ENCODE measurements at places on chromosomes 11 and 22. TPM values are rescaled to one million over a fixed set of nuclear protein-coding genes. Genes with fewer than 3 reads are reported as not detected.

GRCh38 chr11:132751516-132752250, 780.6 kb downstream of the OPCML start:
- no peak for DNase-seq

DNA sequence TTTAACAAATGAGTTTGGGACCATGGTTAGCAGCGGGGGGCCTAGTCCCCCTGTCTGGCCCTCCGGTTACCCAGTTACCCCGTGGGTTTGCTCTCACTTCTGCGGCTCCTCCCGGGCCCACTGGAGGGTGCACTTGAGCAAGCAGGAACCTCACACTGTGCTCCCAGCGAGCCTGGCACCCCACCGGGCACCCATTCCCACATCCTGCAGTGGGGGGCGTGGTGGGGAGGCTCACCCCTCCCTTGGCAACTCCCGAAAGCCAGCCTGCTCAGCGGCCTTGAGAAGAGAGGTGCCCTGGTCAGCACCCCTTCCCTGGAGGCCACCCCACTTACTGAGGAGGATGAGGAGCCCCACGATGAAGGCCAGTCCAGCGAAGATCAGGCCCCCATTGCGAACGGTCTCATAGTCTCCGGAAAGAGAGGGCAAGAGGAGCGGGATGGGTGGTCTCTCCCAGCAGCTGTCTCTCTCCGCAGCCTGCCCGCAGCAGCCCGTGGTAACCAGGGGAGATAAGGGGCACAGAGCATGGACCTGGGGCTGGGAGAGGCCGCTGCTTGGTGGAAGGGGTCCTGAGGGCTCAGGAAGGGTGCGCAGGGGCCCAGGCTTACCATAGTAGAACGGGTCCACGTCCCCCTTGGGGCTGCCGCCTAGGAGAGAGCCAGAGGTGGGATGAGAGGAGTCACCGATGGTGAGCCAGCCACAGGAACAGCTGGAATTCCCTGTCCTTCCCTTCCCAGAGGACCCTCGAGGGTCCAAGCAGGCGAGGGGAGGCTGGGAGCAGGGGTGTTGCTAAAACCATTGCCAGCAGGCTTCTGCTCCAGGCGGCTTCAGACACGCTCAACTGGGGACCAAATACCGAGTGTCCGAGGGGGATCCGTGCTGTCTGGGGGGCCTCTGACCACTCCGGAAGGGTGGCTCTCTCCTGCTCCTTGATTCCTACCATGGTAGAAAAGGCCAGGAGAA, 2.2 kb downstream of the FXYD2 start:
- no peak for DNase-seq

GRCh38 chr11:100574894-100575769, 112.0 kb upstream of the ARHGAP42 start:
- DNase-seq = no peak

DNA sequence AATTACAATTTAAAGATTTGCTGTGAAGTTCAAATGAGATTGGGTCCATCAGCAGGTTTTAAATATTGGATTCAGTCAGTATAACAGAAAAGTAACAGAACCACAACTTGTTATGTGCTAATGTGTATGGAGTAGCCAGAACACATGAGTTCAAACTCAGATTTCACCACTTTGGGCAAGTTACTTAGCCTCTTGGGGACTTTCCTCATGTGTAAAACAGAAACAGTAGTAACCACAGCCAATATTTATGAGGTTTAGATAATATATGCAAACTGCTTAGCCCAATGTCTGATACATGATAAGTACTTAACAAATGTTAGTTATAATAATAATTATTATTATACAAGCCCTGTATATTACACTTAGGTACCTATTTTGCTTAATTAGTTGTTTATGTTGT, 21.8 kb upstream of the SLC5A12 start:
- no peak for DNase-seq

- no peak for DNase-seq
Measured at GRCh38 chr11:2318123-2318522, 16.3 kb downstream of the TSPAN32 start.

- no peak for DNase-seq
Measured at GRCh38 chr11:67695606-67696005, 21.2 kb upstream of the ALDH3B2 start.

GRCh38 chr11:12775955-12776354, 101.7 kb downstream of the TEAD1 start:
- DNase-seq = no peak

The TENM4 gene
- total RNA-seq = 70.5 TPM

The DAGLA gene
- total RNA-seq = 8.4 TPM

The INSC gene
- total RNA-seq = 9.2 TPM

Data from spinal cord (tissue), 10 donors.